ENCODE measurements at places on chromosomes 16 and 17. TPM values are rescaled to one million over a fixed set of nuclear protein-coding genes. Genes with fewer than 3 reads are reported as not detected.

CACNA1G gene
- under 0.01 TPM for total RNA-seq

BRICD5 gene
- total RNA-seq, result 2.9 TPM

FOXL1 gene
- 1.1 TPM for total RNA-seq

SYNGR3 gene
- 0.94 TPM for total RNA-seq

GEMIN4 gene
- total RNA-seq, result 9.5 TPM

Data from smooth muscle cell of the coronary artery (primary cell).